ENCODE measurements at places on chromosomes 3 and 15. TPM values are rescaled to one million over a fixed set of nuclear protein-coding genes. Genes with fewer than 3 reads are reported as not detected.

PLSCR2 gene
- total RNA-seq, result not detected

DNA sequence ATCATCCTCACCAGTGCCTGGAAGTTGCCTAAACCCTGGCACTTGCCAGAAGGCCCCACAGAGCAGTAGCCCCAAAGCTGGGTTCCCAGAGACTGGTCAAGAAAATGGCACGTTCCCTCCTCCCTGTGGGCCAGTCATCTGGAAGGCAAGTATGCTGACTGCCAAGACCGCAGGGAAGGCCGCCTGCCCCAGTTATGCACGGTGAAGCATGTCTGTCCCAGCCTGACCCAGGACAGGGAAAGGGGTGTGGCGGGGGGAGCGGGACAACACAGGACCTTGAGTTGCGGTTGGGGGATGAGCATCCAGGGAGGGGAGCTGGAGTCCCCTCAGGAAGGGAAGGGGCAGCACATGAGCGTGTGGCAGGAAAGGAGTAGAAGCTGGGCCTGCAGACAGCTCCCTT is 33.0 kb downstream of the RBPMS2 start:
- no peak for DNase-seq

DNA sequence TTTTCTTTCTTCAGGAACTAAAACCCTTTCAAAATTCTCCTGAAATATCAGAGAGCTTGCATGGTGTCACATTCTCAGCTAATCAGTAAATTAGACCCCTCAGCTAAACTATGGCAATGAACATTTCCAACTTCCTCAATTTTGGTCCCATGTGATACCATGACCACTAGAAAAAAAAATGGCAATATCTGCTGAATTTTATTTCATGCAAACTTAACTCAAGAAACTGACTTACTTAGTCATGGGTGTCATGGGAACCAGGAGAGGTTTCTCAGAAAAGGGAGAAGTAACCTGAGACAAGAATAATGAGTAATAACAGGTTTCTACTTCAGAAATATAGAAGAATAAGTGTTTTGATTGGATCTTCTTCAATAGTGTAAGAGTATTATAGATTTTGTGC is 784.6 kb upstream of the ALCAM start:
- no peak for DNase-seq

- DNase-seq, result no peak
Measured at GRCh38 chr3:14548321-14548729, 8.2 kb upstream of the GRIP2 start.

DNA sequence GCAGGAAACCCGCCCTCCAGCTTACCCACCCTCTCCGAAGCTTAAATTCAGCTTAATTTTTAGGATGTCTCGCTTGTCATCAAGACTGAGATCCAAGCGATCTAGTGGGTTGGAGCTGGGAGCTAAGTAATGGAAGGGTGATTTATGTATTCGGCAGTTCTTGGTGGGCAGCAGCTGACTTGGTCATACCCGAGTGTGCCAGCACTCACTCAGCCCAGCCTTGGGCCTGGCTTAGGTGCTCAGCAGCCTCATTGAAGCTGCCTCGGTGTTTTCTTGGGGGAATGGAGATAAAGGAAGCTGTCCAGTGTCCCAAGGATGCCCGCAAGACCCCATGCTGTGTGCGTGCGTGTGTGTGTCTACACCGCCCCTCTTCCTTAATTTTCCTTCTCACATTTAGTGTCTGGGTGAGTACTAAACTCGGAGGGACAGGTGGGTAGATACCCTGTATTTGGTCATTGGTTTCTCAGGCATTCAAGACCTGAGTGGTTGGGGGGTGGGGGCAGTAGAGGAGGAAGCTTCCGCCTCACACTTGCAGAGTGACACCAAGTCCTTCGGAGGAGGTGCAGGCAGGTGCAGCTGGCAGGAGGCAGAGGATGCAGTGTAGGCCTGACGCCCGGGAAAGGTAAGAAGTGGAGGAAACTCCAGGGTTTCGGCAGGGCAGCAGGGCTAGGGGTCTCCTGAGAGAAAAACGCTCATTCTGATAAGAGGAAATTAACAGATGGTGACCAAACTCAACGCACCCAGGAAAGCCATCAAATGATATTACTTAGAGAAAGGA is 92.8 kb downstream of the PCSK6 start:
- peak; percentile 60 for DNase-seq

DNA sequence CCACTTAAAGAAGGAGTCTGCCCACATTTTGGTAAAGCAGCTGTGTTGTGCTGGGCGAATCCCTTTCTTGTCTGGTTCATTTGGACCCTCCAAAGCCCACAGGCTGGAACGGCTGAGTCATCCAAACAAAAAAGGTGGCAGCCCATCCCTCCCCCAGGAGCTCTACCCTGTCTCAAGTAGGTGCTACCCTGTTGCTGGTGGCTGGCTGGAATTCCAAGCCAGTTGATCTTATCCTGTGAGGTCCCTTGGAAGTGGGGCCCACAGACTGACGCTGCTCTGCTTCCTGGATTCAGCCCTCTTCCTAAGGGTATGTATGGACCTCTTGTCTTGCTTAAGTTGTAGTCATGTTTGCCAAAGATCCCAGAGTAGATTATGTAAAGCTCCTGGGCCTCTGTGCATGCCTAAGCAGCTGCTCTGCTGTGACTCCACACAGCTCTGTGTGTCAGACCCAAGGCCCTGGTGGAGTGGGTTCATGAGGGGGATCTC is 44.5 kb downstream of the CCR1 start:
- DNase-seq, result no peak

DNA sequence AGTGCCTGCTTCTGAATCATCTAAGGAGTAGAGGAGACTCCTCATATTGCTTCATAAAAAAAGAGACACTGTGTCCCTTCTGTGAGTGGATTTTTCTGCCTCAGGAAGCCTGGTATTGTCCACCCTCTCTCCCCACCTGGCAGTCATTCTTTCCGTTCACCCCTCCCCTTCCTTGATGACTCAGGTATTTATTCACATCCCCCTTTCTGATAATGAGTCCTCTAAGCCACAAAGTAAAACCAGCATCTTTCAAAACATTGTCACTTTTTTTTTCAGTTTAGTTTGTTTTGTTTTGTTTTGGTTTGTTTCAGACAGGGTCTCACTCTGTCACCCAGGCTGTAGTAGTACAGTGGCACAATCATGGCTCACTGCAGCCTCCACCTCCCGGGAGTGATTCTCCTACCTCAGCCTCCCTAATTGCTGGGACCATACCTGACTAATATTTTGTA is 65.2 kb upstream of the UBE2E1 start:
- DNase-seq, result no peak

TRPC1 gene
- total RNA-seq, result 11.7 TPM

FOXL2 gene
- 0.75 TPM for total RNA-seq

DNA sequence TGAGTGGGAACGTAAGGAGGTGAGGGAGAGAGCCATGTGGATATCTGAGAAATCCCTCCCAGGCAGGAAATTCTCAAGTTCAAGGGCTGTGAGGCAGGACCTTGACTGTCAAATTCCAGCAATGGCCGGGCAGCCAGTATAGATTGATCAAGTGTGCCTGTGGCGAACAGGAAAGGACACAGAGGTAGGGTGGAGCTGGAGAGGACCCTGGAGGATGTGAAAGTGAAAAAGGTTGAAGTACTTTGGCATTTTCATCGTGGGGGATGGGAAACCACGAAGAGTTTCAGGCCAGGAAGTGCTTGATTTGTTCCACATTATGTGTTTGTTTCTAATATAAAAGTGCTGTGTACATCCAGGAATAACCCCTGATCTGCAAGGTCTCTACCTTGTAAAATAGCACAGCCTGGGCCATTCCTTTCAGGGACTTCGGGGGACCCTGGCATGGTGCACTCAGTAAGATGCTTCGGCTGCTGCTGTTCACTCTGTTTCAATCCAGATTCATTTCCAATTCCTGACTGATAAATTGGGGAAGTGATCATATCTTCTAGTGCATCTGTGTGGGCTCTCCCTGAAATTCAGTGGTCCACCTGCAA is 156.6 kb downstream of the MCTP2 start:
- no peak for DNase-seq

MYO5C gene
- 21.4 TPM for total RNA-seq

TEX264 gene
- 50.0 TPM for total RNA-seq

C3orf22 gene
- total RNA-seq, result not detected

DNA sequence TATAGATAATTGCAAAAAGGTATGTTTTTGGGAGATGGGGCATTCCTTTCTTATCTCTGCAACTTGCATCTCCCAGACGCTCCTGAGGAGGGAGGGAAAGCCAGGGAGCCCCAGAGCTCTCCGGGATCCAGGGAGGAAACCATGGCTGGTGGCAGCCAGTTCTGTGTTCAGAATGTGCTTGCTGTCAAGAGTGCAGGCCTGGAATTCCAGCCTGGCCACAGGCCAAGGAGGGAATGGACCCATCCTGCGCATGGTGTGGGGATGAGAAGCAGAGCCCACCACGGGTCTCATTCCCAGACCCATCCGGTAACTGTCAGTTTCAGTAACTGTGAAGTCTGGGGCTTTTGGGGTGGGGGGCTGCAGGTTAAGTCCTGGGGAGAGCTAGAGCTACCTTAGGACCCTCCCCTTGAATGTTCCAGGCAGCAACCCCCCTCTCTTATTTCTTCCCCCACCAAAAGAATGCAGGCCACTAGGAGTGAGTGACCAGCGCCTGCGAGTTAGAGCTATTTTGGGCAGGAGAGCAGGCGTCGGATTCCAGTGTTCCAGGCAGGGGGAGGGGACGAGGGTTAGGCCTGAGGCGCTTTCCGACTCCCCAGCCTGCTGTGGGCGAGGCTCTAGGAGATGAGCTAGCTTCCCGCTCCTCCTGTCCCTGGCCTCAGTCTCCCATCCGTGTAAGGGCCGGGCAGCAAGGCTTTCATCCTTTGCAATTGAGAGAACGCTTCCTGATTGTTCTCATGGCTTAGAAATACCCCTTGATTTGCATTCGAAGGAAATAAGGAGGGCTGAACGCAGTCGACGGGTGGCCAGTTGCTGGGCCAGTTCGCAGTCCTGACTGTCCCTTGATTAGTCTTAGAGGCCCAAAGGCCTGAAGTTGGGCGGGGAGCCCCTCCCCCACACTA is 781 bp upstream of the DAG1 start:
- peak; percentile 75 for DNase-seq

GRCh38 chr3:142224482-142225072 is 808 bp downstream of the GK5 start:
- no peak for DNase-seq

DNA sequence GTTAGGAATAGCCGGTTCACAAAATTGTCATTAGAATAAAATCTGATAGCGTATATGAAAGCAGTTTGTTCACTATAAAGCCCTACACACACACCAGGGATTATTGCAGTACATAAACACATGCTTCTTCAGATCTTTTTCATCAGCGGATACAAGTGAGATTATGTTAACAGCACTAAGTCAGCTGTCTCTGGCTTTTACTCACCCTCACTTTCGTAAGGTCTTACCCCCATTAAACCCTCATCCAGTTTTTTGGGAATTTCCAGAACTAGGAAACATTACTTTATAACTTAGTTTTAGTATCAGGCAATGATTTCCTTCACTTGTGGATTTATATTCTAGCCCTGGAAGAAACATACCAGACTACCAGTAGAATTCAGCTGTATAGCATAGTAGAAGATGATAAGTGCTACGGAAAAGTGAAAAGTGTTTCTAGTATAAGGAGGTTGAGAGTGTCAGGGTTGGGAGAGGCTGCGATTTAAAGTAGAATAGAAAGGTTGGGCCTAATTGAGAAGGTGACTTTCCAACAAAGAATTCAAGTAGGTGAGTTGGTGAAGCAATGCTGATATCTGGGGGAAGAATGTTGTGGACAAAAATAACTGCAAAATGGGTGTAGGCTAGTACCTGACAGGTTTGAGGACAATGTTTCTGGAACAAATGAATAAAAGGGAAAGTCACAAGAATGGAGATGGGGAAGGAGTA is 22.7 kb downstream of the TMEM207 start:
- DNase-seq, result no peak

DNA sequence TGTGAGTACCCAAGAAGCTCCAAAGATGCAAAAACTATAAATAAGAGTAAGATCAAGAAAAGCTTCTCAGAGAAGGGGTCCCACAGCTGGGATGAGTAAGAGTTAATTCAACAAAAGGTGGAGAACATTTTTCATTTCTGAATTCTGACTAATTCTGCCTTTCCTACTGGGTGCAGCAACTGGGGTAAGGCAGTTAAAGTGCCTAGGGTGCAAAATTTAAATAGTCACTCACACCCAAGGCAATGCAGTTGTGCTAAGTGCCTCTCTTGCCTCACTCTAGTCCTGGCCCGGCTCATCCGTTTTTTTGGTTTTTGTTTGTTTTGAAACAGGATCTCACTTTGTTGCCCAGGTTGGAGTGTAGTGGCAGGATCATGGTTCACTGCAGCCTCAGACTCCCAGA is 240.2 kb downstream of the TP63 start:
- DNase-seq, result no peak

- no peak for DNase-seq
Measured at GRCh38 chr15:98076021-98076816, 115.7 kb downstream of the ARRDC4 start.

GRCh38 chr3:46912986-46913385 is 35.5 kb downstream of the PTH1R start:
- DNase-seq, result no peak

DNA sequence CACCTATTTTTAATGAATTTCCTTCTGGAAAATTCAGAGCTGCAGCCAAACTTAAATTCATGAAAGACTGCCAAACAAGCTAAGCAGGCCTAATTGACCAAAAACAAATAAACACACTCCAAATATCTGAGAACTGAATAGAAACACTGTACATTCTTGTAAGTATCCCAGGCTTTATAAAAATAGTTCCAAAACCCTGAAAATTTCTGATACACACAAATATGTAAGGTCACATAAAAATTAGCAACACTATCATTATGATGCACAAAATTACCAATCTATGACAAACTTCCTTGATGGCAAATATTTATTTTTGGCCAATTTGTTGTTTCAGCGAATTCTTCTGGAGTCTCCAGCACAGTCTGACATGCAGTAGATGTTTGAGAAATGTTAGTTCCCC is 117.9 kb upstream of the UBE2E2 start:
- DNase-seq, result no peak

- DNase-seq, result peak; percentile 76
Measured at GRCh38 chr3:55487381-55488241, 505 bp upstream of the WNT5A start.

DNA sequence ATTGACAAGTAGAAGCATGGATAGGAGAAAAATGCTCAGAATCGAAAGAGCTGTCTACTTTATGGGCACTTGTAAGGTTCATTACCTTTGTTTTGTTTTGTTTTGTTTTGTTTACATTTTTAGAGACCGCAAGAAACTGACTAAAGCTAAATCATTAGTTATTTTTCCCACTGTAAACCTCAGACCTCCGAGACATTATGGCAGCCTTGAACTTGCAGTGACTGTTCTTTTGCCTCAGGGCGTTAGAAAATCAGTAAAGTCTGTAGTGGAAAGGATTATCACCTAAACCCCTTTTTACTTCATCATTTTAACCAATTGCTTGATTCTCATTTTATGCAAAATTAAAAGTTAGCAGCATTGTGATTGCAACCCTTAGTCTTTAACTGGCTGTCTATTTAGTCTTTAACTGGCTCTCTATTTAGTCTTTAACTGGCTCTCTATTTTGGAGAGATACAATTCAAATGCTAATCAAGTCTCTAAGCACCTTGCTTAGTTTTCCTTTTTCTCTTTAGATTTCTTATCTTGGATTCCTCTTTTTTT is 383.3 kb upstream of the ROBO2 start:
- no peak for DNase-seq

GRCh38 chr15:76799760-76800159 is 105.4 kb downstream of the SCAPER start:
- no peak for DNase-seq

GRCh38 chr15:81024265-81024872 is 23.6 kb downstream of the TLNRD1 start:
- DNase-seq, result no peak

- DNase-seq, result no peak
Measured at GRCh38 chr3:13233487-13234485, 160.6 kb upstream of the IQSEC1 start.

TRIM42 gene
- not detected for total RNA-seq

SLC9C1 gene
- total RNA-seq, result 0.48 TPM
